ENCODE measurements at places on chromosomes 4 and X.
A peak's percentile ranks its signal among the peaks of the same experiment; 100 is the strongest.

DNA sequence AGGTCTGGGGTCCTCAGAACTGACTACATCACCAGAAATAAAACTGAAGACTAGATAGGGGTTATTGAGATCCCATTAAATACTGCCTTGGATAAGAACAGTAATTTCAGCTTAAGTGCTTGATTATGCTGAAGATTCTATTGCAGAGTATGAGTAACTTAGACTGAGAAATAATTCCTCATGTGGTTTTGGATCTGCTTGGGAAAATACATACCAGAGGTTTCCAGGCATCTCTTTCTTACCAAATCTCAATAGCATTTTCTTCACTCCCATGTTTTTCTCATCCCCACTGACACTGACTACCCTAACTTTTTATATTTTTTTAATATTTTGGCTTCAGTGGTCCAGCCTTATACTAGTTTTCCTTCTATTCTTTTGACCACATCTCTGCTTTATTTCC is 92.0 kb upstream of the TEX13D start:
- DNase-seq = peak; percentile 41

DNA sequence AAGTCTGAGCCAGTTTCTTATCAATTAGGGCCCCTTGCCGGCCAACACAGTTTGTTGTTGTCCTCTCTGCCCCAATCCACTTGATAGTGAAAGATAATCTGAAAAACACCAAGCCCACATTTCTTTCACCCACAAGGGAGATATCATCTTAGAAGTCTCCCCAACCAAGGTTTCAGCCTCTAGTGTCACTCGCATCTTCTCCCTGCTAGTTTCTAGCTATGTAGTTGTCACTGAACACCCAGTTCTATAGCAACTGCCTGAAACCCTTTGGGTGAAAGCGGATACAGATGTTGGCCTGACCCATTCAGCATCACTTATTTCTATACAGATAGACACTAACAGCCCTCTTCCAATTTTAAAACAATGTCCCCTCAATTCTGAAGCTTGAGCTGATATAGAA is 116.3 kb downstream of the BMP15 start:
- DNase-seq = no peak

DNA sequence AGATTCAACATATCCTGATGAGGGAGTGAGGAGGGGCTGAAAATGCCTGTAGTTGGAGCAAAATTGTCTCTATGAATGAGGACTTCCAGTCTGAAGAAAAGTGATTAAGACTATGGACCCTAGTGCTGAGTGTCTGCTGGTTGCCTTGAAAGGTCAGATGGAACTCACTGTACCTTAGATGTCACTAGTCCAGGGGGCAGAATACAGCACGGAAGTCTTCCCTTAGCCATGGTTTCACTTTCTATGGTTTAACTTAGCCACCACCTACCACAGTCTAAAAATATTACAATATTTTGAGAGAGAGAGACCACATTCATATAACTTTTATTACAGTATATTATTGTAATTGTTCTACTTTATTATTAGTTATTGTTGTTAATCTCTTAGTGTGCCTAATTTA is 223.1 kb downstream of the FMR1NB start:
- DNase-seq = no peak

DNA sequence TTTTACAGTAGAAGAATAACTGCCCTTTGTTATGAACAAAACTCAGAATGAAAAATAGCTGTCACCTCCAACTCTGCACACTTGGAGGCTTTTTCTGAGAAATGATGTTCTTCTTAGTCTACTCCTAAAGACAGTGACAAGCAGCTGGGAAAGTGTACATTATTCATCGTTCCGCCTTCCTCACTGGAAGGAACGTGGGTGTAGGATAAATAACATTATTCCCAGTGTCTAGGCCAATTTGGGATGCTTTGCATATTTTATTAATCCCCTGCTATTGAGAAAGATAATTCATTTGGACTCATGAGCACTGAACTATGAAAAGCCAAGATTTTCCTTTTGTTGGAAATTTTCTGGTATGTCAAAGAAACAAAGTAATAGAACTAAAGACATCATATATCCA is 87.8 kb downstream of the VCX2 start:
- peak; percentile 73 for DNase-seq

- no peak for DNase-seq
Measured at GRCh38 chr4:102493794-102494193, 7.4 kb upstream of the NFKB1 start.
